ENCODE measurements at places on chromosomes 2 and 18. TPM values are rescaled to one million over a fixed set of nuclear protein-coding genes. Genes with fewer than 3 reads are reported as not detected.
A peak's percentile ranks its signal among the peaks of the same experiment; 100 is the strongest.

- H3K27ac ChIP-seq, result no peak overlapping the region
- H3K4me1 ChIP-seq, result peaks cover 27% of the 10 kb centered on the region
Measured at GRCh38 chr18:74806700-74807416, 209.2 kb downstream of the ZNF407 start.

- peaks cover 30% of the 10 kb centered on the region for H3K27me3 ChIP-seq
- H3K4me3 ChIP-seq, result no peak overlapping the region
- H3K4me1 ChIP-seq, result peaks cover 71% of the 10 kb centered on the region
Measured at GRCh38 chr2:240446664-240447175, 11.3 kb downstream of the GPC1 start.

DNA sequence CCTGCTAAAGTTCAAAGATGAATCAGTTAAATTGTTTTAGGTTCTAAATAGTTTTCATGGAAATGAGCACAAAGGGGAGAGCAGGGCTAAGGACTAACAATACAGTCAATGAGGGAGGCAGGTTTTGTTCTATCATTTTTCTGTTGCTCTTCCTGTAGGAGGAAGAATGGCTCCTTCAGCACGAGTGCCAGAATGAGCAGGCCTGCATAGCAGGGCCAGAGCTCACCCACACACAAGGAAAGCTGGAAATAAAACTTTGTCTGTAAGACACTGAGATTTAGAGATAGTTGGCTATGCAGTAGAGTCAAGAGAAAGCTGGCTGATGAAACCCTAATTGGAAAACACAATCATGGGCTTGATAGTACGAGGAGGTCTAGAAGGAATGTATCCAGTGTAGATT, 313.3 kb downstream of the MBD2 start:
- peaks cover 24% of the 10 kb centered on the region for H3K4me1 ChIP-seq
- no peaks in the 10 kb centered on the region for H3K27me3 ChIP-seq
- no peak overlapping the region for H3K27ac ChIP-seq
- H3K4me3 ChIP-seq, result no peak overlapping the region

DNA sequence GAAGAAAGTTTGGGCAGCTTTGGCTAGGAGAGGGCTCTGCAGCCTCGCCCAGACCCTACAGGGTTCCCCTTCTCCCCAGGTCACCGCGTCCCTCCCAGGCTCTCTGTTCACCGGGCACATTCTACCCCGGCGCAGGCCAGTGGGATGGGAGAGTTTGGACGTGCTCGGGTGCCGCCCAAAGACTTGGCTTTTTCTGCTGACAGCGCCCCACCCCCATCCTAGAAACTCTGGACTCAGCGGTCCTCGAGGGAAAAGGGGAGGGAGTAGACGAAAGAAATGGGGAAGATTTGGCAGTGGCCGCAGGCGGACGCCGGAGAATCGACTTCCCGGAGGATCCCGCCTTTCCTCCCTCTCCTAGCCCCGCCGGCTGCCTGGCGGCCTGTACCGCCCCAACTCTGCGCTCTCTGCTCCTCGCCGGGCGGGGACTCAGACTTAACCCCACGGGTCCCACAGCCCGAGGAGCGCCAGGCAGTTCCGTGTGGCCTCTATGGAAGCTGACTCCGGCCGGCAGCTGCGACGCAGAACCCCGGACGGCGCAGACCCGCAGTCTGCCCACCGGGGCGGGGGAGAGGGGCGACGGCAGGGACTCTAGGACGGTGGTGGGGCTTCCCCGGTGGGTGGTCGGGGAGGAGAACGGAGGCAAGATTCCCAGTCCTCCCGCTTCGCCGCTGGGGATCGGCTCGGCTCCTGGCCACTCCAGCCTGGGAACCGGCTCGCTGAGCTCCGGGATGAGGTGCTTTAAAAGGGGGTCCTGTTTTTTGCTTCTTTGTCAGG, 863 bp upstream of the SIX2 start:
- peak overlapping the region; percentile 68 for H3K4me3 ChIP-seq
- peak overlapping the region; percentile 89 for H3K27ac ChIP-seq
- peaks cover 80% of the 10 kb centered on the region for H3K4me1 ChIP-seq
- H3K36me3 ChIP-seq, result no peaks in the 10 kb centered on the region

DNA sequence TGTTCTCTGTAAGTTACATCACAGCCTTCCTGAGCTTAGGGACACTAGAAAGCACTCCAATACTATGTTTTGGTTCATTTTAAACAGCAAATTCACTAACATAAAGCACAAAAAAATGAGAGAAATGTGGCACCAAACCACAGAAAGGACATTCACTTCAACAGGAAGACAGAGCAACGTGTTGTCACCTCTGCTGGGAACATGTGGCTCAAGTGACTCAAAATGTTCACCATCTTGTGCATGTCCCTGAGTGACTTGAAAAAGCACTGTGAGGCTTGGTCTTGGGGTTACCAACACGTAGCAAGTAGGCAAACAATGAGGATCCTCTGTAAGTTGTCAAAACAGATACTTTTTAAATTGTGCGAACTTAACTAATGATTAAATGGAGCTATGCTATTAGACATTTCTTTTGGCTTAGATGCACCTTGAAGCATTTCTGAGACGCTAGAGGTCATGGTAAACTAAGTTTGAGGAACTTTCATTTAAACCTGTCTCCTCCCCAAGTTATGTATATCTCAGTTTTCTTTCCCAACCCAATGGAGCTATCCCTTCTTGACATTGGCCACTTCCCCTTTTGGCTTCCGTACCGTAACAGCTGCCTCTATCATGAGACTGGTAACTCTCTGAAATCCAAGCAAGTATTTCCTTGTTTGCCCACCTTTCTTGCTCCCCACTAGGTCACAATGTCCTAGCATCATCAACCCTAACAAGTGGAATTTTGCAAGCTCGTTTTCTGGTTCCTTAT, 14.0 kb upstream of the ST6GAL2 start:
- DNase-seq, result no peak
- H3K4me1 ChIP-seq, result no peaks in the 10 kb centered on the region
- no peak overlapping the region for H3K27ac ChIP-seq
- H3K36me3 ChIP-seq, result no peaks in the 10 kb centered on the region
- no peaks in the 10 kb centered on the region for H3K27me3 ChIP-seq
- no peak overlapping the region for H3K4me3 ChIP-seq

The LYPD1 gene
- not detected for total RNA-seq
